Amygdala (tissue), 56 donors: ENCODE measurements at places on chromosomes 3 and 15.

DNA sequence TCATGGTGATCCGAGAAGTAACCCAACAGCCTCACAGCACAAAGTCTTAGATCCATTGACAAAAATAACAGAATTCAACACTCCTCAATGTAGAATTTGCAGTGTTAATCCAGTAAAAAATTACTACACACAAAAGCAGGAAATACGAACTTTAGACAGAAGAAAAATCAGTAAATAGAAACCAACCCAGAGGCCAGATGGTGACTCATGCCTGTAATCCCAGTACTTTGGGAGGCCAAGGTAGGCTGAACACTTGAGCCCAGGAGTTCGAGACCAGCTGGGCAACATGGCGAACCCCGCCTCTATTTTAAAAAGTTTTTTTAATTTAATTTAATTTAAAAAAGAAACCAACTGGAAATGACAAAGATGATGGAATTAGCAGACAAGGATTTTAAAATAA is 36.1 kb downstream of the SELENOT start:
- no peak for DNase-seq

DNA sequence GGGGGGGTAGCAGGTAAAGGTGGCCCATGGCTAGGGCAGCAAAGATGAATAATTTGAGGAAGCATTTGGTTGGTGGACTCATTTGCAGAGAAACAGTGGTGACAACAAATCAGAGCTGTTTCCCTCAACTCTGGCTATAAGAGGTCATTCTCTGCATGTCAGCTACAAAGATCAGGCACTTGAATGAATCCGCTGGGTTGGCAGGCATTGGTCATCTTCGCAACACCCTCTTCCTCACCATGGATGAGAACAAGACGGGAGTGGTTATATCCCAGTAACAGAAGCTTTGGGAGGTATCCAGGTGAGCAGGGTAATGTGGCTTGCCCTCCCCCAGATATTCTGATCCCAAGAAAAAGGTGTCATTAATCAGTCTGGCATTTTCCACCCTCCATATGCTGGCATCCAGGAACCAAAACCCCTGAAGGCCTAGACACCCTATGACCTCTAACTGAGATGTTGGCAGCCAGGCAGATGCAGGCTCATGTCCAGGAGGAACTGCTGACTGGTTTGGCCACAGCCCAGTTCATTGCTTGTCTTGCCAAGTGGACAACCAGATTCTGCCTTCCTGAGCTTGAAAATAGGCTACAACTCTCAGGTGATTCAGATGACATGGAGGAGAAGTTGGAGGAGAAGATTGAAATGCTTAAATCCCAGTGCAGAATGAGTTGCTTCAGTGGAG is 108.9 kb upstream of the TRIM42 start:
- DNase-seq = peak; percentile 41

DNA sequence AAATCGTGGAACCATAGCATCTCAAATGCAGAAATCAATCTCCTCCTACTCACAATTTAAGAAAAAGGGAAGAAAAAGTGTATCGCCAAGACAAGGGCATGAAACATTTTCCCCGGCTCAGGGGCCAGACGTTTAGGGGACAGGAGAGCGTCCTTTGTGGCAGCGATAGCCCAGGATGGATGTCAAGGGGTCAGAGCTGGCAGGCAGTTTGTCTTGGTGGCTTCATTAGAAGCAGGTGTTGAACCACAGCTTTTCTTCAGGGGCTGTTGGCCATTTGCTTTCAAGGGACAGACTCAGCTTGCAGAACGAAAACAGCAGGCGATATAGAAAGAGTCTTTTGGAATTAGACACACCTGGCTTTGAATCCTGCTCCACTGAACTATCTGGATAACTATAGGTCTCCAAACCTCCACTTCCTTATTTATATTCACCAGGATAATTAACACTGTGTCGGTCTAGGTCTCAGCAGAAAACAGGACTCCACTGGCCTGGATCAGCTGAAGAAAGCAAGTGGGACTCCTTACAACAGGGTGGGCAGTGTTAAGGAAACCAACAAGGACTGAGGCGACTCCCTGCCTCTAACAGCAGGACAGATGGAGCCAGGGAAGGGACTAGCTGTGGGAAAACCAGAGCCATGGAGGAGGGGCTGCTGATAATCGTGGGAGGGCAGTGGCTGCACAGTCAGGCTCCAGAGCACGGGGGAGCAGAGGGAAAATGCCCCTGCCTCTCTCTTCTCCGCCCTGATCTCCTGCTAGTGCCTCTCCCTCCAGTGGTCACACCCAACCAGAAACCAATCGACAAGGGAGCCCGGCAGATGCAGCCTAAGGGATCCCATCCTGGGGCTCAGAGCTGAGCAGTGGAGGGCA is 123.6 kb downstream of the LIPC start:
- DNase-seq = no peak

- DNase-seq = no peak
Measured at GRCh38 chr3:72891053-72891855, 3.4 kb downstream of the GXYLT2 start.

- DNase-seq = no peak
Measured at GRCh38 chr3:36060950-36061349, 319.4 kb upstream of the STAC start.

DNA sequence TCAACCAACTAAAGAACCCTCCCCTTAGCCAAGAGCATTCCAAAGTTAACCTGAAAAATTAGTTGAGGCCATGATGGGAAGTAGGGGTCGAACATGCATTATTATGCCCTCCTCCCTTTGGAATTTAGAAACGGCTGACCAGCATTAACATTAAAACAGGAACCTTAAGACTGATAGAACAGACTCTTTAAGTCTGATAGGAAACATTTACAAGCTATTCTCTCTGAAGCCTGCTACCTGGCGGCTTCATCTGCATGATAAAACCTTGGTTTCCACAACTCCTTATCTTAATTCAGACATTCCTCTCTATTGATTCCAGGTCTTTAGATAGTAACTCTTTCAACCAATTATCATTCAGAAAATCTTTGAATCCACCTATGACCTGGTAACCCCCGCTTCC is 331.0 kb downstream of the CGGBP1 start:
- no peak for DNase-seq

DNA sequence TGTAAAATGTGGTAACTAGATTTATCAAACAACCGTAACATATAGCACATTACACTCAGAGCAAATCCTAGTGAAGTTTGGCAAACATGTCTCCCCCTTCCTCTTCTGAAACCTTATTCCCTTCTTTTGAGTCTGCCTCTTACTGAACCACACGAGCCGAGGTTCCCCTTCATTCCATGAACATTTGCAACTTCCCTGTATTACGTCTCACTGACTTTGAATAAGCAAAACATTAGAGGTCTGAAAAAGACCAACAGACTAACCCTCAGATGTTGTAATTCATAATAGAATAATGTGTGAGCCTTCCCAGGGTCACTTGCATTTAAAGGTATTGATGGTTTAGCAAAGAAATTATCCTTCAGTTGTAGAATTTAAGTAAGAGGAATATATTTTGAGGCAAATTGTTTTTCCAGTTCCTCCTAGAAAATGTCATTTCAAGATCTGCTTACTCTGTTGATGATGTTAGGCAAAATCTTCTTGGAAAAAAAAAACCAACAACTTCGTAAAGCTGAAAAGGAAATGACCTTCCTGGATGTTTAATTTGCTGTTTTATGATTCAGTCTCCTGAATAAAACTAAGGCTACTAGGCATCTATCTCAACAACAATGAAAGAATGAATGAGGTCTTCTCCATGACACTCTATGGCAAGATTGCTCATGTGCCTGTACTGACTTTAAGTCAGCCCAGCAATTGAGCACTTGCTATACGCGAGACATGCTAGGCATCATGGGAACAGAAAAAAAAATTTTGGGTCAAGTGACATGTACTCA is 296.9 kb upstream of the NECTIN3 start:
- no peak for DNase-seq

- DNase-seq = no peak
Measured at GRCh38 chr15:82312586-82313349, 36.5 kb downstream of the GOLGA6L10 start.

GRCh38 chr15:32851572-32851971 is 133.8 kb downstream of the GREM1 start:
- DNase-seq = no peak

DNA sequence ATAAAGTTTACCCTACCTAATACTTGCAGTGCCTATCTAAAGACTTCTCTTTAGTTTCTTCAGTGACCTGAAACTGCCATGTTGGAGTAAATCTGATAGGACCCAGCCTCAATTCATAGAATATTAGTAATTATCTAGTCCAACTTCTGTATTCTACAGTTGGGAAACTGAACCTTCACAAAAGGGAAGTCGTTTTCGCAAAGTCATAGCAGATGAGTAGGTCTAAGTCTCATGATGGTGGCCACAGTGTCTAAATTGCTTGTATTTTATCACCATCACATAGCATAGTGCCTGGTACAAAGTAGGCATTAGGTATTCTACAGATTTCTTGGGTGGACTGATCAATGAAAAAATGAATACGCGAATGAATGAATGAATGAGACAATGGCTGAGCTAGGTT is 8.4 kb downstream of the GMNC start:
- no peak for DNase-seq

- DNase-seq = no peak
Measured at GRCh38 chr15:37007301-37007700, 93.0 kb downstream of the MEIS2 start.

GRCh38 chr3:50673931-50674330 is 796 bp upstream of the DOCK3 start:
- no peak for DNase-seq

DNA sequence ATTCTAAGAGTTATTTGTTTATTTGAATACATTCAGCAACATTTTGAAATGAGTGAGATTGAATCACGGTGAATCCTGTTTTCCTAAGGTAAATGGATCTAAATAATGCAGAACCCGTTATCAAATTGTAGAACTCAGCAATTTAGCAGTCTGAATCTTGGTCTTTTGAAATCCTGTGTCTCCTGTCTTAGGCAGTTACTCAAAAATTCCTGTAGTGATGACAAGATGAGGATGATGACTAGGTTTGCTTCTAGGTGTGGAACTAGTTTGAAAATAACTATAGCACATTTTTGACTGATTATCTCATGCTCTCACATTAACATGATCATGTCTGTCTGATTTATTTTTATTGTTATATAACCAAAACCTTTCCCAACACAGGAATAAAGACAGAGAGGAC is 115.0 kb downstream of the RAP2B start:
- no peak for DNase-seq

DNA sequence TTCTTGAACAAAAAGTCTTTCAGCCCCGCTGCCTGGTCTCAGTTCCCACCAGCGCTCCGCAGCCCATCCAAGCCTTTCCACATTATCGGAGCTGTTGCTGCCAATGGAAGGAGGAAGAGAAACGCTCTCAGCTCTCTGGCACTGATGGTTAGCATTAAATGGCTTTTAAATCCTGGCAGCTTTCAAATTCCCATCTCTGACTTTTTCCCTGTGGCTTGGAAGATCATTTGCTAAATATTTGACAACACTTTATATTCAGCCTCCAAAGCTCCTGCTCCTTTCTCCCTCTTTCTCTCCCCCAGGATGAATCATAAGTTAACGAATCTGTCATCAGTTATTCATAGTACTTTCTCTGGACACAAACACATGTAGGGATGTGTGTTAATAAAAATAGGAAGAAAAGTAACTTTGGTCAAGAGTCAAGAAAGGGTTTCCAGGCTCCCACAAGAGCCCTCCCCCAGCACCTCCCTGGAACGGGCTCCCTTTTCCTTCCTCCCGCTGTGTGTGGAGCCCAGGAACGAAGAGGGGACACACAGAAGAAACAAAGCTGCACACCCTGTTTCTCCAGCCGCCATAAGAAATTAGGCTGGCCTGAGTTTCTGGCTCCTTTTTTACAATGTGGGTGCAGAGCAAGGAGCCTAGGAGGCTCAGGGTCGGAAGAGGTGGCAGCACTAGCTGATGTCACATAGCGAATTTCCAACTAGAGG is 47.6 kb upstream of the TSEN2 start:
- no peak for DNase-seq

GRCh38 chr15:64400583-64400982 is 12.9 kb downstream of the TRIP4 start:
- no peak for DNase-seq

DNA sequence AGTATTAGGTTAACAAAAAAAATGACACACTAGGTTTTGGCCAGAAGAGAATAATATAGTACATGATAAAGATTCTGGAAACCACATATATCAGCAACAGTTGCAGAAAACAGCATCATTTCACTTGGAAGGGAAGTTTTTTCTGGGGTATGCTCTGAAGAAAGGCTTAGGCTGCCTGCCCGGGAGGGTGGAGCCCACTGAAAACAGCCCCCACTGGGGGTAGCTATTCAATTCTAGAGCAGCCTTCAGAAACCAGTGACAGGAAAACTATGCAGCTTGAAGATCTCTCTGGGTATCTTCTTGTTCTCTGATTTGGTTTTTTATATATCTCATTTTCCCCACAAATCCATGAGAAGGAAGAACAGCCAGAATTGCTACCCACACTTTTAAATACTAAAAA is 43.2 kb downstream of the ZMAT3 start:
- DNase-seq = no peak

DNA sequence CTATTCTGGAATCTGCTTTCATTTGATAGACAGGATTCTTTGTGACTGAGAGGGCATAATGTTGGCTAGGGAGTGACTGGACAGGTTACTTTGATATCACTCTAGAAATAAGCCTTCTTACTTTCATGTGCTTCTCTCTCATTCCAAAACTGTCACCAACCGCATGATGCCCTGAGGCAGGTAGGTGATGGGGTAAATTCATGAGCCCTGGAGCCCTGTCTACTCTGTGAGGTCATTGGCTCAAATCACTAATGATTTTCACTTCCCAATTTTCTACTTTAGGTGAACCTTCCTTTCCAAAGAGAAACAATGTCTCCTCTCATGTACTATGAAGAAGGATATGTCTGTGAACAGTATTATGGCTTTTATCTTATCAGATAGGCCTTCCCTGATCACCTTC is 596.7 kb downstream of the TUSC7 start:
- DNase-seq = no peak

- DNase-seq = no peak
Measured at GRCh38 chr15:31197497-31198414, 96.2 kb upstream of the TRPM1 start.

DNA sequence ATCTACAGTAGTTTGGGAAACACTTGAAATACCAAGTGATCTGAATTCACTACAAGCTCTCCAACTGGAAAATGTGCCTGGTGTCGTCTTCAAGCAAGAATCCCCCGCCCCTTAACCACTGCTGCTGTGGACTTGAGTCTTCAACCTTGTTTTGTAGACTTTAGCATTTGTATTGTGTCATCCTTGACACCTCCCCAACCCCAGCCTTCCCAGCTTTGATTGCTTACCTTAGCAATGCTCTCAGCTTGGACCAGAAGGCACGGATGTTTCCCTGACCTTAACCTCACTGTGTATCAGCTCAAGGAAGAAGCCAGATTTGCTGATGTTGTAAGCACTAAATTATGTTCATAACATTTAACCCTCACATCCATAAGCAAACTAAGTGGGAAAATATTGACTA is 146.4 kb downstream of the IGF1R start:
- no peak for DNase-seq

- no peak for DNase-seq
Measured at GRCh38 chr15:95024351-95024750, 793.0 kb downstream of the MCTP2 start.

- no peak for DNase-seq
Measured at GRCh38 chr3:128734523-128735189, 8.7 kb downstream of the RAB7A start.
